ENCODE measurements at places on chromosomes 1 and 21. TPM values are rescaled to one million over a fixed set of nuclear protein-coding genes. Genes with fewer than 3 reads are reported as not detected.

The C1orf52 gene
- 30.0 TPM for total RNA-seq

DNA sequence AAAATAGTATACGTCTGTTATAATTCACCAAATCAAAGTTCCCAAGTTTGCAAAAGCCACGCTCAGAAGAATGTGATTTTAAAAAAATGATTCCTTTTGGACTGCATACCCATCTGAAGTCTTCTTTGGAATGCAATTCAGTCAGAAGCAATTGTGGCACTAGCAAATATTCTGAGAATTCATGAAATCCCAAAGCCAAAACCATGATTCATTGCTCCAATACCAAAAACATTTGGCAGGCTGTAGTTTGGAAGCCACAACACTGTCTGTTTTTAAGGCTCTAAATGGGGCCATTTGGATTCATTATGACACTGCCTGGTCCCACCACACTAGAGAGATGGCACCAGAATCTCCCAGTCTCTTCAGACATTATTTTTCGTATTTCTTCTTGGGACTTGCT lies 21.8 kb upstream of the LRRC53 start:
- DNase-seq = no peak

The SPRR4 gene
- total RNA-seq = not detected

DNA sequence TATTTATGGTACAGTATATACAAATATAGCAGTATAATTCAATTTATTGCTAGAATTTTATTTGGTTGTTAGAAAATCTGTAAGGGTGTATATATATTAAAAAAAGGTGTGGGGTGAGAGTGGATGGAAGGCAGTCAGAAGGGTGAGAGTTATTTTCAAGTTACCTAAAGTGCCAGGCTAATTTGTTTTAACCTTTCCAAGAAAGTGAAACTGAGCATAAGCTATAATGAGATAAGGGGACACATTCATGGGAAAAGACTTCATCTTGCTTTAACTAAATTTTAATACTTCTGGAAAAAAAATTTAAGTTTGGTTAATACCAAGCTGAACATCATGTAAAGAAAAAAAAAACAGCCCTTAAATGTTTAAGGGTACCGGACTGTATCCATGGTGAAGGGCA lies 4.9 kb downstream of the TEX38 start:
- DNase-seq = no peak

The ZFP69B gene
- 2.5 TPM for total RNA-seq

GRCh38 chr1:40389322-40389803 lies 15.8 kb downstream of the SMAP2 start:
- no peak for DNase-seq

Measured in ureter (tissue), 1 donor.